ENCODE measurements at places on chromosomes 16 and 17.
A peak's percentile ranks its signal among the peaks of the same experiment; 100 is the strongest.

- no peak for DNase-seq
Measured at GRCh38 chr17:51951741-51952140, 206.8 kb downstream of the CA10 start.

DNA sequence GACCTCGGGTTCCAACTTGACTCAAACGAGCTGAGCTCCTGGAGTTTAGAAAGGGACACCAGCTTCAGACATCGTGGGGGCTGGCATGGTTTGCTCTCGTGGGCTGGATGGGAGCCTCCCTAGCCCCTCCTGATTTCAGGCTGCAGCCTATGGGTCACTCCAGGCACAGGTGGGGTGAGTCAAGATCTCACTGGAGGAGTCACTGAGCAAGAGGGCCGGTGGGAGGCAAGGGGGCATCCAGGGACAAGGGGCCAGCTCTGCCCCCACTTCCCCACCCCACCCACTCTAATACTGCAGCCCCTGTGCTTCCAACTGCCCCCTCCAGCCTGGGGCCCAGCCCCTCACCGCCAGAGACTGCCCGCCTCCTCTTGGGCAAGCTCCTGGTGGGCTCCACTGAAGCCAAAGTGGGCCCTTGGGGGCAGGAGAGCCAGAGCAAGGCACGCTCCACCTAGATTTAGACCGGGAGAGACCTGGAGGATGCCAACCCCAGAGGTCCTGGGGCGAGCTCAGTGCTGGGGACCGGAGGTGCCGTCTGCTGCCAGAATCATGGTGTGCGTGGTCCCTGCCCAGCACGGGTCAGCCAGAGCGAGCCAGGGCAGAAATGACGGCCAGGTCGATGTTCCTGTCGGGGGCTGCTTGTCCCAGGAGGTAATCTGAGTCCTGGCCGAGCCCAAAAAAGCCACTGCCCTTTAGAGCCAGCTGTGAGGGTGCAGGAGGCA, 6.4 kb downstream of the SLC16A3 start:
- no peak for DNase-seq

DNA sequence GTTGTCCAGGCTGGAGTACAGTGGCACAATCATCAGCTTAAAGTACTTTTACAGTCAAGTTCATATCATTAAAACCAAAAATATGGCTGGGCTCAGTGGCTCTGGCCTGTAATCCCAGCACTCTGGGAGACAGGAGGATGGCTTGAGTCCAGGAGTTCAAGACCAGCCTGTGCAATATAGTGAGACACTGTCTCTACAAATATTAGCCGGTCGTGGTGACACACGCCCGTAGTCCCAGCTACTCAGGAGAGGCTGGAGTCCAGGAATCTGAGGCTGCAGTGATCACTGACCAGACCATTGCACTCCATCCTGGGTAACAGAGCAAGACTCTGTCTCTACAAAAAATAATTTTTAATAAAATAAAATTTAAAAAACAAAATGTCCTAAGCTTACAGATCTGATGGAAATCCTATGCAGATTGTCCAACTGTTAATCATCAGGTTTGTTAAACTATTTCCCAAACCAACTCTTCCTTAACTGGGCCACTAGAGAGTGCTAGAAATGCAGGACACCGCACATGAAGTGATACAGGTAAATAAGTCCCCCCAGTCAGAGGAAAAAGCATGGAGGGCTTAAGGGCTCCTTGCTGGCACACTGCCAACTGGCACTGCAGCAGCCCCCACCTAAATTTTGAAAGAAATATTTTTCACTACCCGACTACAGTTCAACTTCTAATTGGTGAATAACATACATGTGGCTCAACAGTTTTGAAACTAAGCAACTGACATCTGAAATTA, 2.8 kb downstream of the USP22 start:
- peak; percentile 19 for DNase-seq

- DNase-seq: no peak
Measured at GRCh38 chr16:49643429-49644144, 212.3 kb downstream of the ZNF423 start.

- no peak for DNase-seq
Measured at GRCh38 chr17:82596296-82596695, 51.9 kb downstream of the WDR45B start.

DNA sequence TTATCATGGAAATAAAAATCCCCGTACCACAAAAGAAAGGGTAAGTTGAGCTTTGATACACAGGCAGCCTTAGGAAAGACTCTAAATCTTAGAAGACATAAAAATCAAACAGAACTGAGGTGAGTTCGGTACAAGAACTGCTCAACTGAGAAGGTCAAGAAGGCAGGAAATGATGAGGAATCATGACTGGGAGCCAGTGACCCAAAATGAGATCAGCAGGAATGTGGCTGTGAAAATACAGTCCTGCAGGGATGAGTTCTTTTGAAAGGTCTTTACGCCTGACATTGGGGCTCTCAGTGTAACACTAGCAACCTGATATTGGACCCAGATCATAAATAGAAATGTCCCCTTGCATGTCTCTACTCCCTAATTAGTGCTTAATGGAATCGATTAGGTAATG, 56.3 kb upstream of the CDH11 start:
- no peak for DNase-seq

DNA sequence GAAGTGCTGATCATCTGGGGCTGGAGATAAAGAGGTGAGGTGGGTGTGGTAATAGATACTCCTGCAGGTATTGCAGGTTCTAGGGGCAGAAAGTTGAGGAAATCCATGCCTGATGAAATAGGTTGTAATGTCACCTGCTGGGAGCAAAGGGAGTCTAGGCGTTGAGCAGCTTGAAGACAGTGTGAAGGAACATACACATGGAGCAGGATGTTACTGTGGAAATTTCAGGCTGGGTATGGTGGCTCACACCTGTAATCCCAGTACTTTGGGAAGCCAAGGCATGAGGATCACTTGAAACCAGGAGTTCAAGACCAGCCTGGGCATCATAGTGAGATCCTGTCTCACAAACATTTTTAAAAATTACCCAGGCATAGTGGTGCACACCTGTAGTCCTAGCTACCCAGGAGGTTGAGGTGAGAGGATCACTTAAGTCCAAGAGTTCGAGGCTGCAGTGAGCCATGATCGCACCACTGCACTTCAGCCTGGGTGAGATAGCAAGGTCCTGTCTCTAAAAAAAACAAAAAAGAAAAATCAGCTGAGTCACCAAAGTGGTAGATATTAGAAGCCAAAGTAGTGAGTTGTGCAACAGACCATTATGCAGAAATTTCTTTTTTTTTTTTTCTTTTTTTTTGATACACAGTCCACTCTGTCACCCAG, 9.1 kb upstream of the CRYBA1 start:
- DNase-seq: peak; percentile 77

GRCh38 chr17:57588086-57588485, 157.0 kb downstream of the CCDC182 start:
- no peak for DNase-seq

- no peak for DNase-seq
Measured at GRCh38 chr17:48137656-48138055, 30.1 kb downstream of the SNX11 start.

GRCh38 chr16:62751218-62751617, 715.0 kb upstream of the CDH8 start:
- DNase-seq: peak; percentile 57

DNA sequence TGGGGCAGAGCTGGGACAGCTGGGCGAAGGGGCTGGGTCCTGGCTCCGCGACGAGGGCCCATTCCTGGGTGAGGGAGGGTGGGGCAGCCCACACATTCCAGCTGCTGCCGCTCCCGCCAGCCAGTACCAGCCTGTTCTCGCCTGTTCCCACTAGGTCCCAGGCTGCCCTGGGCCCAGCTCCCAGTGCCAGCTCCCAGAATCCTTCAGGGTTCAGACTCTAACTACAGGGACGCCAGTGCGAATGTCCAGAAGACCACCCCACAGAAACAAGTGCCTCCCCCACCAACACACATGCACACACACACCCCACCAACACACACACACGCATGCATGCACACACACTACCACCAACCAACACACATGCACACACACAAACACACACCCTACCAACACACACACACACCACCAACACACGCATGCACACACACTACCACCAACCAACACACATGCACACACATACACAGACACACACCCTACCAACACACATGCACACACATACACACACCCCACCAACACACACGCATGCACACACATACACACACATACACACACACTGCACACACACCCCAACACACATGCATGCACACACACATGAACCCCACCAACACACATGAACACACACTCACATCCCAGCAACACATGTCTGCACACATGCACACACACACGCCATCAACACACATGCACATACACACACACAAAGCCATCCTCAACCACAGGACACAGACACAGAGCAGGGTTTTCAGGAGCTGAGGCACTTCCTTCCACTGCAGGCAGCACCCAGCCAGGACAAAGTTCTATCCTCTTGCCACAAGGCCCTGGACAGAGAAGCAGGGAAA, 27.5 kb upstream of the KRT17 start:
- DNase-seq: no peak

GRCh38 chr16:3498988-3499387, 1.8 kb upstream of the CLUAP1 start:
- no peak for DNase-seq

DNA sequence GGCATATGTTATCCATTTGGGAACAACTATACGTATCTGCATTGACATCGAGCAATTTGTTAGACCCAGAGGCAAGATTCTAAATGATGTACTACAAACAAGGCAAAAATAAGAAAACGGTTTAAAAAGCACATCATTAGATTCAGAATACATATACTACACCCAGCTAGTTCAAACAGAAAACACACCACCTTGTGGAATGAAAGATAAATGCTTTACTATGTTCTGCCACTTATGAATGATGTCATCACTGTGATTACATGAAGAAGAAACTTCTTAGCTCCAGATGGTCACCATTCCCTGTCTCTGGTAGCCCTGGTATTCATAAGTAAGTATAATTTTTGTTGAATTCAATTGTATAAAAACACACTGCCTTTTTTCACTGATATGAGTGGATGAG, 7.8 kb downstream of the NACA2 start:
- DNase-seq: peak; percentile 38

DNA sequence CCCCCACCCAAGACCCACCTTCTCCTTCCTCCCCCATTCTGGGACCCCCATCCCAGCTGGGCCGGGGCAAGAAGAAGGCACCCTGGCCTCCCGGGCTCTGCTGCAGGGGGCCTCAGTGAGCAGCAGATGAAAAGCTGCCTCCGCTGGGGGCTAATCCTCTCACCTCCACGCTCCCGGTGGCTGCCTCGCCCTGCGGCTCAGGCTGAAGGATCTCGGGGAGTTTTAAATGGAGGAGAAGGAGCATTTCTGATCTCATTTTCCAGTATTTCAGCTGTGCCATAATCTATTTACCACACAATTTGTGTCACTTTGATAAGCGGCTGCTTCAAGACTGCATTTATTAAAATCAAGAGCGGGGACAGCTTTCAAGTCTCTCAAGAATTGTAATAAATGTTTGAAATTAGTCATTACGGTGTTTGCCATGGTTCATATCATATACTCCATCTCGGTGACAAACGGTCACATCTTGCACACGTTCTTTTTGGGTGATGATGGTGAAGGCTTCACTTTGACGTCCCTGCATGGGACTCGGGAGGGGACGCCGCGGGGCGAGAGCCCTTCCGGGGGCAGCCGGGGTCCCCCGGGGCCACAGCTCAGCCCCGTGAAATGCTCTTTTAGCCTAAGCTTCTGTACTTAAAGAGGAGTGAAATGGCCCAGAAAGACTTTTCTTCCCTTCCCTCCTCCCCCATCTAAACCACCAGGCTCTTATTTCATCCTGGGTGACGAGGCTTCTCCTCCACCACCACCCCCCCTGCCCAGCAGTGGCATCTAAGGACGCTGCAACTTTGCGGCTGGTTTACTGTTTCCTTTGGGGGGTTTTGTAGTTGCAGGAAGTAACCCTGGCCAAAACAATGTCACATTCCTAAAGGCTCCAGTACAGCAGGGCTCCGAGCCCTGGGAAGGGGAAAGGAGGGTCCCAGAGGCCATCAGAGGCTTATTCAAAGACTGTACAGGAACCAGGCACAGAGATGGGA, 313.1 kb upstream of the TNRC6C start:
- peak; percentile 77 for DNase-seq

Measured in MV-4-11 (cell line).